ENCODE measurements at places on chromosomes 7 and 10.

DNA sequence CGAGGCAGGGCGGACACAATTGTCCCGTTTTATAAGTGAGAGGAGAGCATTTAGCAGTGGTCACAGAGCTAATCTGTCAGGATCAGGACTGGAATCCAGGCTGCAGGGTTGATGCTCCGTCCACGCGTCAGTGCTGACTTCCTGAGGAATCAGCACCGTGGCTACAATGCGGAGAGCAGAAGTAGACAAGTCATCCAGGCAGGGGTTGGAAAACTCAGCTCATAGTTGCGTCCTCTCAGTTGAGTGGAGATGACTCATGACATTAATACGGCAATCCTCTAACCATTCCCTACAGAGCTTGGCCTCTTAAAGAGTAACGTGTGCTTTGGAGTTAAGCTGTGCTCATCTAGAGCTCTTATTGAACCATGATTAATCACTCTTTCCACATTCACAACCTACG lies 17.1 kb upstream of the HTR5A start:
- no peak for DNase-seq

- no peak for DNase-seq
Measured at GRCh38 chr10:49158404-49158803, 24.6 kb upstream of the FAM170B start.

- no peak for DNase-seq
Measured at GRCh38 chr7:151201751-151202150, 8.5 kb downstream of the H2BK1 start.

GRCh38 chr10:54869022-54869421 lies 68.0 kb upstream of the PCDH15 start:
- DNase-seq, result no peak

DNA sequence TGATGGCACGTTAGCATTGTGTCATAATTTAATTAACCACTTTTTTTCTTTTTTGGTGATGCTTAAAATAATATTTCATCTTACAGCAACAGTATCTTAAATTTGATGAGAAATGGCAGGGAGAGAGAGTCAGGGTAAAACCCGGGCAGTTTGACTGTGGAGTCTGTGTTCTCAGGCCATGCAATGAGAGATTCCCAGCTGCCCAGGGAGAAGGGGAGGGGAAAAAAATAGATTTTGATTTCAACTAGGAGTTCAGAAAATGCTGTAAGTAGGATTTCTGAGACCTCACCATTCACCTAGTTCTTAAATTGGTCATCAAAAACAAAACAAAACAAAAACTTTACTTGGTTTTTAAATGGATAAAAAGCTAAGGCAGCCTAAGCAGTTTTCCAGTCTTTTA lies 37.4 kb upstream of the XPNPEP1 start:
- no peak for DNase-seq

All from HL-60 (cell line).